Activated naive CD8-positive, alpha-beta T cell treated with anti-CD3 and anti-CD28 coated beads, Interleukin-2, amount 10 ng/mL, durations not matched to agents 7 days and 5 days (primary cell): ENCODE measurements at places on chromosomes 13 and 19. TPM values are rescaled to one million over a fixed set of nuclear protein-coding genes. Genes with fewer than 3 reads are reported as not detected.
A peak's percentile ranks its signal among the peaks of the same experiment; 100 is the strongest.

- H3K27ac ChIP-seq: no peak overlapping the region
- no peaks in the 10 kb centered on the region for H3K4me1 ChIP-seq
- peaks cover 16% of the 10 kb centered on the region for H3K27me3 ChIP-seq
- no peak overlapping the region for H3K4me3 ChIP-seq
- no peak for DNase-seq
Measured at GRCh38 chr13:23667750-23668149, 97.5 kb downstream of the TNFRSF19 start.

- peak overlapping the region; percentile 95 for H3K4me3 ChIP-seq
- H3K27ac ChIP-seq: peak overlapping the region; percentile 92
- no peaks in the 10 kb centered on the region for H3K27me3 ChIP-seq
Measured at GRCh38 chr19:49499030-49499670, 2.9 kb downstream of the RPS11 start.

SOHLH2 gene
- not detected for total RNA-seq

ZNF541 gene
- 1.2 TPM for total RNA-seq
